H7 (cell line): ENCODE measurements at places on chromosomes 6 and 20.

DNA sequence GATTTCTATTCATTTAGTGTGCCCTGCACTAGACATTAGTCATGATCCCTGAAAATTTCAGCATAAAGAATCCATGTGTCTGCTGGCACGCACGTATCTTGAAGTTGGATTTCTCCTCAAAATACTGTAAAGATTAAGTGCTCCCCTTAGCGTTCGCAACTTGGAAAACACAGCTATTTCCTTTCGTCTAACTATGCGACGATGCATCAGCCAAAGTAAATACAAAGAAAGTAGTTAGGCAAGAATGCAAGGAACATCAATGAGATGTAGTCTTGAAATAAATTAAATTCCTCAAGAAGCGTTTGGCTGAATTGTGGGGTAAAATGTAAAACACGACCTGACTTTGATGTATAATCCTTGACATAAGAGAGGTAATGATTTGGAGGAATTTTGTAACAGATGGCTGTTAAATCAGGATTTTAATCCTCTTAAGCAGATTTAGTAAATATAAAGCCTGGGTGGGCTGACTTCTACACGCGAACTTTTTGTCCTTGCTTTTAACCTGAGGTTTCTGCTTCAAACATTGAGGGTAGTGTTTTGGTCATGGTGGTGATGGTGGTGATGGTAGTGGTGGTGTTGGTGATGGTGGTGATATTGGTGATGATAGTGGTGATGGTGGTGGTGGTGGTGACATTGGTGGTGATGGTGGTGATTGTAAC lies 88.2 kb downstream of the FOXF2 start:
- no peak for DNase-seq

- no peak for DNase-seq
Observed at GRCh38 chr20:39291301-39291700, 329.2 kb downstream of the DHX35 start.

DNA sequence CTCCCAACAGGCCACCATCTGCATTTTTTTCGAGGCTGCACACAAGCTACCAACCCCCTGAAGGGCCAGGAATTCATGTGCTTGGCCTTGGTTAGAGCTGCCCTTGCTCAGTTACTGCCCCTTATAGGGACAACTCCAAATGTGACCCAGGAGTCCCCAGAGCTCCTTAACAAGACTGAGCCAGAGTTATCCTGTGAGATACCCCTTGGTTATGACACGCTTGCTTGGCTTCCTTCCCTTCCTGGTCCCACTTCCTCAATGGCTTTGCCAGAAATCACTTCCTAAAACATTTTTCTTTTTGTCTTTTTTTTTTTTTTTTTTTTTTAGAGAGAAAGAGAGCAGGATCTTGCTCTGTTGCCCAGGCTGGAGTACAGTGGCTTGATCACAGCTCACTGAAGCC lies 8.9 kb downstream of the TREM1 start:
- DNase-seq, result no peak

DNA sequence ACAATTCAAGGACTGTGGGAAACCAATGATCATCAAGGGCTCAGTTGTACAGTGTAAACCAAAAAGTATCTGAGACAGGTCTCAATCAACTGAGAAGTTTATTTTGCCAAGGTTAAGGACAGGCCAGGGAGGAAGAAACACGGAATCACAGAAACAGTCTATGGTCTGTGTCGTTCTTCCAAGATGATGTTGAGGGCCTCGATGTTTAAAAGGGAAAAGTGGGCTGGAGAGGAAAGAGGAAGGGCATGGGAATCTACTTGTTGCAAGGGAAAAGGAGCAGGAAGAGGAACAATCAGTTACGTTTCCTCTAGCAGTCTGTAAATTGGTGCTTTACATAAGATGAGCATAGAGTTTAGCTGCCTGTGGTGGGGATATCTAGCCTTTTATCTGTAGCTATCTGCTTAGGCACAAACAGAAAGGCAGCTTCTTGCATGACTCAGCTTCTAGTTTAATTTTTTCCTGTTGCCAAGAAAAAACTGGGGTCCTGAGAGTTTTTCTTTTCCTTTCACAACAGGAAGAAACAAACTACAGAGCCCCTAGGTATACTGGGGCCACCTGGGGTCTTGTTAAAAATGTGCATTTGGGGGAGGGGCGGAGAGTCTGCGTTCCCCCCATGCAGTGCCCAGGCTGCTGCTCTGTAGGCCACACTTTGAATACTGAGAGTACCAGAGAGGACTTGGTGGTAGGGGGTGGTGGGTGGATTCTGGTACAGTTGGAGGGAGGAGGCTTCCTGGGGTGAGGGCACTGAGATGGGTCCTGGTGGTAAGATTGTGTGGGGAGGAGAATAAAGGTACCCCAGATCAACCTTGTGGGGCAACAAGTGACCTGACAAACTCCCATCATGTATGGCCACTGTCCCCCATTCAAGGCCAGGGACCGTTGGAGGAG lies 35.3 kb upstream of the EZR start:
- DNase-seq, result peak; percentile 46

DNA sequence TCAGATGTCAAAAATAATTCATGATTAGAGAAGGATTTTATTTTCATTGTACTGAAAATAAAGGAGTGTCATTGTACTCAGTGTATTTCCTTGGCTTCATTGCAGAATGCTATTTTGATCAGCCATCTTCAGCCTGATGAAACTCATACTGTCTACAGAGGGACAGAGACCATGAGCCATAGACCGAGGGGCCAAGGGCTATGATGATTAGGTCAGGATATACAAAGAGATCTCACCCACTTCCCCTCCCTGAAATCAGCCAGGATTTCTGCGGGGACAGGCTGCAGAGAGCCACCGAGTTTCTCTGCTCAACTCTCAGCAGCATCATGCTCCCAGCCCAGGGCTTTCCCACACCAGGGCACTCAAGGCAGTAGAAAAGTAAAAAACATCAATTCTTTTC lies 47.0 kb downstream of the ALDH8A1 start:
- no peak for DNase-seq

GRCh38 chr6:35034411-35035191 lies 106.5 kb downstream of the TCP11 start:
- DNase-seq, result no peak

DNA sequence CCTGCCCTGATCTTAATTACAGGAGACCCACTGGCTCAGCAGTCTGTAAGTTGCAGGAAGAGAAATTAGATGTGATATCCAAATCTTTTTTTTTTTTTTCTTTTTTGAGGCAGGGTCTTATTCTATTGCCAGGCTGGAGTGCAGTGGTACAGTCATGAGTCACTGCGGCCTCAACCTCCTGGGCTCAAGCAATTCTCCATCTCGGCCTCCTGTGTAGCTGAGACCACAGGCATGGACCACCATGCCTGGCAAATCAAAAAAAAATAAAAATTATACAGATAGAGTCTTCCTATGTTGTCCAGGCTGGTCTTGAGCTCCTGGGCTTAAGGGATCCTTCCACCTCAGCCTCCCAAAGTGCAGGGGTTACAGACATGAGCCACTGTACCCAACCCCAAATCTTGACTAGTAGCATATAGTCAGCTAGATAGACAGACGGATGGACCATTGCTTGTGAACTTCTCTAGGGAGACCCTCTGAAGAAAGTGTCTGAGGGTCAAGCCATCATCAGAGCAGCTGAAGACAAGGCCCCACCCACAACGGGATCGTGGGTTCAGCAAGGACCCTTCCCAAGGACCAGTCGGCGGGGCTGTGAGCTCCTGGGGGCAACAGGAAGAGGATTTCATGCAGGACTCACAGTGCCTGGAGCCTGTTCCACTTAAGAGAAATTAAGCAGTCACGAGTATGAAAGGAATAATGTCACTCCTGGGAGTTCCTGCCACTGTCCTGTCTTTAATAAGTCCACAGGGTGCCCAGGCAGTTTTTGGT lies 222.7 kb downstream of the ANKRD60 start:
- no peak for DNase-seq

- DNase-seq, result no peak
Observed at GRCh38 chr6:33820243-33820642, 16.4 kb upstream of the MLN start.

GRCh38 chr6:80357674-80358073 lies 251.2 kb downstream of the BCKDHB start:
- no peak for DNase-seq

DNA sequence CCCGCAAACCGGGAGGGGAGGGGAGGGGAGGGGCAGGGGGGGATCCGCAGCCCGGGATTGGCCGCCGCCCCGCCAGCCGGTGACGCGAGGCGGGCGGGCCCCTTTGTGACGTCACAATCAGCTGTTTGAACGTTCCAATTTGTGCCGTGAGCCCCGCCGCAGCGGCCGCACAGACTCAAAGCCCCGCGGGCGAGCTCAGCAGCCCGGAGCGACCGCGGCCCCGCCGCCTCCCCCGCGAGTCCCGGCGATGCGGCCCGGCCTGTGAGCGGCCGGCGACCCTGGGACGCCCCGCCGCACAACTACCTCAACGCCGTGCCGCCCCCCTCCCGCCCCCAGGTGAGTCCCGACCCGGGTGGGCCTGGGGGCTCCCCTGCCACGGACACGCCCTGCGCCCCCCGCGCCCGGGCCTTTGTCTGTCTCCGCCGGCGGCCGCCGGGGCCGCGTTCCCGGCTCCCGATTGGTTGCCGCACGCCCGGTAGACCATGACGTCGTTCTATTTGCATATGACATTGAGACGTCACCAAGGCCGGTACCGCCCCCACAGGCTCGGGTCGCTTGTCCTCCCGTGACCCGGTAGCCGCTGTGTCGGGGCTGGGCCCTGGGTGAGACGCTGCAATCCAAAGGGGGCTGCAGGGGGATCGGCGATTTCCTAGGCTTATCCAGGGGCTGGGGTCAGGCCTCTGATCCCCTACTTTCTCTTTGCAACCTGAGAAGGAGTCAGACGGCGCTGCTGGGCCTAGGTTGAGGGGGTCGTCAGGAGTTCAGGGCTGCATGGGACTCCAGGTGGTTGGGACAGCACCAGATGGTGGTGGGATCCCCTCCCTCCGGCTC lies at the start of gene TP53INP2:
TSS of gene TP53INP2 (plus strand) at position 168 of the 831 bp plus-strand sequence. CDS start 4,396 bp downstream, outside the sequence.
- peak; percentile 98 for DNase-seq

GRCh38 chr20:2815242-2815900 lies 584 bp downstream of the C20orf141 start:
- DNase-seq, result peak; percentile 26

DNA sequence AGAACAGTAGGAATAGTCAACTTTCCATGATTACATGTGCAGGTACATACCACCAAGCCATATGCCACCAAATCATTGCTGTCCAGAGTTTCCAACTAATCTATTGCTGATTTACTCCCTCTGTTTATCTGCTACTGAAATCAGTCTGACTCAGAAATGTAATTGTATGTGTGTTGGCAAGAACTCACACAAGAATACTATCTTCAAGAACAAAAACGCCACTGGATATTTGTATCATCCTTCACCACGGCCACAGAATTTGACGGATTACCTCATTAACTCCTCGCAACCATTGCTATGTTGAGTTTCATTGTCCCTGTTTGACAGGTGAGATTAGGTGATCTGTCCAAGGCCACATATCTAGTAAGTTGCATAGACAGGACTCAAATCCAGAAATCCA lies 159.2 kb downstream of the GMPR start:
- DNase-seq, result no peak

DNA sequence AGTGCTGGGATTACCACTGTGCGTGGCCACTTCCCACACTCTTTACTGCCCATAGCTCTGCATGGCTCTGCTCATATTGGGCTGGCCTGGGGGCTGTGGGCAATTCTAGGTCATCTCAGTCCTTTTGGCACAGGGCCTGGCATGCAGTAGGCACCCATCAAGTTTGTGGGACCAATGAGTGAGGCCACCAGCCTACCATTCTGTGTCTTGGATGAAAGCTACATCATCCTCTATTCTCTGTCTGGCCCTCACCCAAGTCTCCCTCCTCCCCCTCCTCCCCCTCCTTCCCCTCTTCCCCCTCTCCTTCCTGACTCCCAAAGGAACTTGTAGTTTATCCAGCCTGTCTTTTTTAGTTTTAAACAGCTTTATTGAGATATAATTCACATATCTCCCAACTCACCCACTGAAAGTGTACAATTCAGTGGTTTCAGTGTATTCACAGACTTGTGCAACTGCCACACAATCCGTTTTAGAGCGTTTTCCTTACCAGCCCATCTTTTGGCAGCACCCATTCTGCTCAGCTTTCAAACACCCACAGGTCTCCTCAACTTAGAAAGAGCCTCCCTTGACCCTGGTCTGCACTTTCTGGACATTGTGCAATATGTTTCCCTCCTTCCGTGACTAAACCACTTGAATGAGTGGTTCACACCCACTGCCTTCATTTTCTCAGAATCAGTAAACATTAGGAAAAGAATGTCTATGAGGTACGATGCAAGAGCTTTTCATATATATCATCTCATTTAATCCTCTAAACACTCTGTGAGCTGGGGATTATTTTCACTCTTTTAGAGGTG lies 21.5 kb upstream of the MRPS18A start:
- DNase-seq, result no peak

DNA sequence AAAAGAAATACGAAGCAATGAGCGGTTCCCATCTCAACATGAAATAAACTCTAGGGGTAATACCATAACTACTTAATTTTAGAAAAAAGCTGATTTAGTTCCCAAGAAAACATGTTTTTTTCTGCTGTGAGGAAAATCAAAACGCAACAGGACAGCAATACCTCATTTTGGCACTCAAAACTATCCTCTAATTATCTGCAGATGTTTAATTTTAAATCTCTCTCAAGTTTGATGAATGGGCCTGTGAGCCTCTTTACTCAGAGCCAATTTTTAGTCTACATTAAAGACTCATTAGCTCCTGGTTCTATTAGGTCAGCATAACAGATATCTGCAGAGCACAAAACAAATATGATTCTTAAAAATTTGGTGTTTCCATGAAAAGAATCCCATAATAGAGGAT lies 28.1 kb downstream of the RNF24 start:
- no peak for DNase-seq

DNA sequence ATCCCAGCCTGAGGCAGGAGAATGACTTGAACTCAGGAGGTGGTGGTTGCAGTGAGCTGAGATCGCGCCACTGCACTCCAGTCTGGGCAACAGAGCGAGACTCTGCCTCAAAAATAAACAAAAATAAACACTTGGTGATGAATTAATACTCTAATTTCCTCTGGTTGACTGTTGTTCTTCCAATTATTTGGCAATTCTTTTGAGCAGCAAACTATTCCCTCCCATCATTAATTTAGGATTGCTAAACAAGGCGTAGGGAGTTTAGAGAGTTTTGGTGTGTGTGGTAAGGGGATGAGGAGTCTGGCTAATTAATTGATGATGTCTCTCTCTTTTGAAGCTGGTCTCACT lies 2.7 kb upstream of the ID1 start:
- DNase-seq, result no peak

DNA sequence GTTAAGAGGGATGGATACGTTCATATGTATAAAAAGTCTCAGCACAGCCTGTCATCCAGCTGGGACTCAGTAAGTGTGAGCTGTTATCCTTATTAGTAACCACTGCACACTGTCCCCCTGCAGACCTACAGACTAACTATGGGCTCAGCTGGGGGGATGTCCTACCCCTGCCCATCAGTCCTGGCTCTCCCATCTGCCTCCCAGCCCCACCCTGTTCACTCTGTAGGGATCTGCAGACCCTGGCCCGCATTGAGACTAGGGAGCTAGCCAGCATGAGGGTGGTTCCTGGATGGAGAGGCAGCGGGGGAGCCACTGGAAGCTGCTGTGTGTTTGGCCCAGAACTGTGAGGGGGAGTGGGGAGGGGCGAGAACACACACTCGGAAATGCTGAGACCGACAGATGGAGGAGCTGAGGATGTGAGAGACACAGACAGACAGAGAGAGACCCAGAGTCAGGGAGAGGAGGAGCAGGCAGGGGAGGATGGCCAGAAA lies 17.1 kb downstream of the XKR7 start:
- no peak for DNase-seq
